Neural progenitor cell (in vitro differentiated cells): ENCODE measurements at places on chromosomes 11 and 22.
A peak's percentile ranks its signal among the peaks of the same experiment; 100 is the strongest.

- DNase-seq, result no peak
Measured at GRCh38 chr11:125968354-125968753, 22.5 kb downstream of the VSIG10L2 start.

DNA sequence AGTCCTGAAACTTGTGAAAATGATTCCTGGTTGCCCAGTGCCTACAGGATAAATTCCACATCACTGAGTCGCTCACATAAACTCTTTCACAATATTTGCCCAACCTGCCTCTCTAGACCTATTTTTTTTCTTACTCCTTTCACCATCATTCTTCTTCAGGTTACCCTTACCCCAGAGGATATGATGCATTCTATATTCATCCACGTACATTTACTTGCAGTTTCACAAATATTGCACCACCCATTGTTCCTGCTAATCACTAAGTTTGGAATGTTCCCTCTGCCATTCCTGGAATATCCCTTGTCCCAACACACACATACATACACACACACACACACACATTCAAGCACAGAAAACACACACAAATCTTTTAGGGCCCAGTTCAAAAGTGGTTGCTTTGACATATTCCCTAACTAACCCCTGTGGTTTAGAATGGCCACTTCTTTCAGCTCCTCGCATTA is 379.5 kb downstream of the ETS1 start:
- no peak for DNase-seq

GRCh38 chr11:114135737-114136151 is 76.2 kb downstream of the ZBTB16 start:
- peak; percentile 43 for DNase-seq

- no peak for DNase-seq
Measured at GRCh38 chr11:117722082-117722481, 74.9 kb downstream of the DSCAML1 start.

GRCh38 chr22:39144101-39144767 is 8.2 kb downstream of the CBX7 start:
- DNase-seq, result peak; percentile 36

- DNase-seq, result peak; percentile 47
Measured at GRCh38 chr22:31342389-31343140, 3.6 kb downstream of the PATZ1 start.

- DNase-seq, result peak; percentile 81
Measured at GRCh38 chr22:21726650-21727049, 8.9 kb downstream of the YPEL1 start.

GRCh38 chr22:11066458-11067285 is 4461.3 kb upstream of the OR11H1 start:
- no peak for DNase-seq

GRCh38 chr11:66081505-66081904 is 11.4 kb downstream of the PACS1 start:
- no peak for DNase-seq

DNA sequence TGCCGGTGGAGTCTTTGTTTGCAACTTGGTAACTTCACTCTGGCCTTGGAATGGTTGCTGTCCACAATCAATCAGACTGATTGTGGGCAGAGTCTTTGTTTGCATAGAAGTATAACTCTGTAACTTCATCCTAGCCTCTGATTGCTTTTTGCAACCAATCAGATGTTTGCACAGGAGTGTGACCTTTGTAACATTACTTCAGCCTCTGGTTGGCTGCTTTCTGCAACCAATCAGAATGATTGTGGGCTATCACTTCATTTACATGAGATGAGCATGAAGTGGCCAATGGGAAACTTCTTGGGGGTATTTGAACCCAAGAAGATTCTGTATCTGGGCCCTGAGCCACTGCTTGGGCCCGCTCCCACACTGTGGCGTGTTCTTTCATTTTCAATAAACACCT is 79.6 kb upstream of the CLDN5 start:
- no peak for DNase-seq

- no peak for DNase-seq
Measured at GRCh38 chr22:35070451-35071093, 4.6 kb downstream of the ISX start.
